ENCODE measurements at places on chromosomes 7 and 10.

DNA sequence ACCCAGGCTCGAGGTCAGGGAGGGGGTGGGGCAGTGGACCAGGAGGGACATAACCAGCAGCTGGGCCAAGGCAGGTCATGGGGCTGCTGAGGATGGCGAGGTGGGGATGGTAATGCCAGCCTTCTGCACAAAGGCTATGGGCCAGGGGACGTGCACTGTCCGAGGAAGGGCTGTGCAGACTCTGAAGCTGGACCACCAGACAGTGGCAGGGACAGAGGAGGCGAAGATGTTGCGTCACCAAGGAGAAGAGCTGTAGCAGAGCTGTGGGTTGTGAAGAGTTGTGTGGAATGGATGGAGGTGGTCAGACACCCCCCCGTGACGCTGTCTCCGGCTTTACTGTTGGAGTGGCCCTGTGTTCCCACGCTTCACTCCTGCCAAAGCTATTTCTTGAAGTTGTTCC, 1.8 kb downstream of the CLEC2L start:
- DNase-seq: no peak

DNA sequence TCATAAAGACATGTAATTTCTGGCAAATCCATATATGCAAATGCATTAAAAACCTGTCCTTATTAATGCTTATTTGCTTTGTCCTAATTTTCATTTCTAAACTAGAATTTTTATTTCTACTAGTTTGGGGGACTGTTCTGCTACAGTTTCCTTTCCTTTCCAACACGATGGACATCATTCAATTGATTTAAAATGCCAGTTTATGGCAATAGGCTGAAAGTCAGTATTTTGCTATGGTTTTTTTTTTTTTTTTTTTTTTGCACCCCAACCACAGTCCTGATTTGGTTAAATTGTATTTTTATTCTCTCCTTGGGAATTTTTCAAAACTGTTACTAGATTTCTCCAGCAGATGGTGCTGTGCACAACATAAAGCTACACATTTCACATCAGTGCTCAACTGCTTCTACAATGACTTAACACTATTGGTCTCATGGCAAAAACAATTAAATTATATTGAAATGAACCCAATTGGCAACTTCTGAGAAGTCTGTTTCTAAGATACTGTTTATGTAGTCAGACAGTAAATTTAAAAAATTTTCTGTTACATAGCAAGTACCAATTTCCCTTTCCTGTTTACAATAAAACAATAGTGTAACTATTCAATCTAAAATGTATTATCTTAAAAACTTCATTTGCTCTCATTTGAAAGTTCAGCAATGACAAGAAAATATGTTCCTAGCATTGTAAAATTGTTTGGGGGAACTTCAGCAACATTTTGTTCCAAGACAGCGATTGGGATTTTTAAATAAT, 193.8 kb upstream of the CCDC6 start:
- peak; percentile 25 for DNase-seq

DNA sequence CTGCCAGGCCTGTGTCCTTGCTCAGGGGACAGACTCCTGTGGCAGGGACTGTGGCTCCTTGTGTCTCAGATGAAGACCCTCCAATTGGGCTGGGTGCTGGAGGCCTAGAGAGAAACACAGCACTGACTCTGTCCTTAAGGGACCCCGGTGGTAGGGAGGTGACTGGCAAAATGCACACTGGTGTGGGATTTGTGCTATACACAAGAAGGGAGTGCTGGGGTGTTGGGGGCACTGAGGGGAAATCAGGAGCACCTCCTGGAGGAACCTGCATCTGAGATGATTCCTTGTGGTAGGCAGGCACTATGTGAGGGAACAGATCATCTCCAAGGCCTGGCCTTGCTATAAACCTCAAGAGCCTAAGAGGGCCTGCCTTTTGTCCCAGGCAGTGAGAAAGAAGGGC, 149.2 kb downstream of the RPS24 start:
- no peak for DNase-seq

- no peak for DNase-seq
Measured at GRCh38 chr7:11450281-11450680, 381.7 kb downstream of the THSD7A start.

DNA sequence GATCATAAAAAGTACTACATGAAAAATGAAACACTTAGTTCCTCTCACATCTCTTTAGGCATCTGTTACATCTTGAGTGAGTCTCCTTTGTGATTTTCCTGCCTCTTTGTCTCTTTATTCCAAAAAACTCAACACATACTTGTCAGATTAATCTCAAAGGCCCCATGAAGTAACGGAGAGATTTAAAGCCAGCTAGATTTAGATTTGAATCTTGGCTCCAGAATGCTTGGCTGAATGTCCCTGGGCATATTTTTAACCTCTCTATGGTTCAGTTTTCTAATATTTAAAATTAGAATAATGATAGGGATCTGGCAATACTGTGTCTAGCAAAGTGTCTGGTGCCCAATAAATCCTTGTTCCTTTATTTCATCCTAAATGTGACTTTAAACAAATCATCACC, 140.0 kb downstream of the DGKB start:
- no peak for DNase-seq

DNA sequence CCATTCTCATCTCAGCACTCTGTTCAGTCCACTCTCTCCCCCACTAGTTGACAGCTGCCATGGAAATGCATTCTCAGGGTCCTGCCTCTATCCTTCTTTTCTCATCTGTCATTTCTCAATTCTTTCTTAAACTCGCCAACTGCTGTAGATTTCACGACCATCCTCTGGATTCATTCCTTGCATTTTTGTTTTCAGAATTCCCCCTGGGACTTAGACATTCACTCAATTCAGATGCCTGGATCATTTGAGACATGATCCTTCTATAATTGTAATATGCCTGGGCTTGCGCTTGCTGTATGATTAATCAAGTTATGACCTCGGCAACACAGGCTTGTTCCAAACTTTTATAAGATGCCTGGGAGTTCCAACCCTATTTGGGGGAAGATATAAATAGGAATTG, 104.5 kb downstream of the RAB11FIP2 start:
- no peak for DNase-seq

DNA sequence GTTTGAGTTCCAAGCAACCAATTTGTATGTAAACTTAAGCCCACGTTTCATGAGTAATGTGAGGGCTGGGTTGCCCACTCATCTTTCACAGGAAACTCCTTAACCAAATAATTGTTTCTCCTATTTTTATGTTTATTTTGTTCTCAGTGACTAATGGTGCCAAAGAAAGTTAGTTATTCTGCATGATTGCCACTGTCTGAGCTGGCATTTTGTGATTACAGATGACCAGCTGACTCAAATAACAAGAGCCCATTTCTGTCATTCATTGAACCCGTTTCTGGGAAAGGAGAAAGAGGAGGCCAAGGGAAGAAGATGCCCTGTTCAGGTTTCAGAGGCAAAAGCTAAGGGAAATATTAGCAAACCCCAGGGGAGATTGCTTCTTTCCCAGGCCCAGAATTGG, 186.9 kb upstream of the MYO3A start:
- no peak for DNase-seq

DNA sequence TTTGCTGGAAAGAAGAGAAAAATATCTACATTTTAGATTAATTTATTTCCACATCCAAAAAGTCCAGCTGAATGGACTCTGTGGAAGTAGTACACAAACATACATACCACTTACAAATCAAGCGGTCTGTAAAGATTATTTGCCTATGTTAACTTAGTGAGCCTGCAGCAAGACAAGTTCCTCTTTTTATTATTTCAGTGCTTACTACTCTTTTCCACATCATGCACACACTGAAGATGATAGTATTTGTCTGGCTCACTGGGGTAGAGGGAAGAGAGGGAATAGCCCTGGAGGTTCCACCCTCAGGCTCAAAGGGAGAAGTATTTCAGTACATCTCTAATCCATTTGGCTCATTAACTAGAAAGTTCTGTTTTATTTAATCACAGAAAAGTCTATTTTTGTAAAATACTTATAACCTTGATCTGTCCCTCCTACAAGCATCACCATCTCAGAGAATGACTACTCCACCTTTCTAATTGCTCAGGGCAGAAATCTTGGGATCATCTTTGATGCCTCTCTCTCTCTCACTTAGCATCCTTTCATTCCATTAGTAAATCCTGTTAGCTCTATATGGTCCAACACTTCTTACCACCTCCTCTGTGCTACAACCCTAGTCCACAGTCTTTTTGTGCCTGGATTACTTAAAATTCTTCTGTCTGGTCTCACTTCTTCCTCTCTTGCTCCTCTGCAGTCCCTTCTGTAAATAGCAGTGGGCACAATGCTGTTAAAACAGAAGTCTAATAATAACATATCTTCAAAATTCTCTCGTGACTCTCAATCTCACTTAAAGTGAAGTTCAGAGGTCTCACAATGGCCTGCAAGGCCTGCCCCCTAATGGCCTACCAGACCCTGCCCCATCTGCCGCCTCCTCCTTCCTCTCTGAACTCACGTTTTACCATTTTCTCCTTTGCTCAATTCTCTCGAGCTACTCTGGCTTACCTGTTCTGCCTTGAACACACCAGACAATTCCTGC, 64.3 kb upstream of the CCDC6 start:
- no peak for DNase-seq

DNA sequence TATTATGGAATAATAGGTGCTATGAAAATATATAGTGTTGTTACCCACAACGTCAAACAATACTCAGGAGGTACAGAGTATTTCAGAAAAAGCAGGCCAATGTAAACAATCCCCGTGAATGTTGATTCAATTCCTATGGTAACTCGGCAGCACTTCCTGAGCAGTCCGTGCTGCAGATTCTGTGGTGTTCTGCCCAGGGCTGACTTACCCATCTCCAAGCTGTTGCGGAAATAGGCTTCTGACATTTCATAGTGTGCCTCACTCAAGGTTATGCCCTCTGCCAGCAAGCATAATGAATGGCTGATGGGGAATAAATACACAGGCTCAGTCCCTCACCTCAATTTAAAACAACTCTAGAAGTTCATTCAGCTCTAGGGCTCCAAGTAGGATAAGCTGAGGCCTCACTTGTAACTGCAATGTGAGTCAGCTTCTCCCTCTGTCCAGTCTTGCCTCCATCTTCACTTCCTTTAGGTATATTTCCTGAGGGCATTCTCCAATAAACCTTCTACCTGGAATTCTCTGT, 177.6 kb downstream of the GNAI1 start:
- no peak for DNase-seq

- DNase-seq: no peak
Measured at GRCh38 chr7:115300231-115300870, 378.5 kb downstream of the MDFIC start.

Measured in NCI-H1105 (cell line).